ENCODE measurements at places on chromosomes 16 and 17.
A peak's percentile ranks its signal among the peaks of the same experiment; 100 is the strongest.

DNA sequence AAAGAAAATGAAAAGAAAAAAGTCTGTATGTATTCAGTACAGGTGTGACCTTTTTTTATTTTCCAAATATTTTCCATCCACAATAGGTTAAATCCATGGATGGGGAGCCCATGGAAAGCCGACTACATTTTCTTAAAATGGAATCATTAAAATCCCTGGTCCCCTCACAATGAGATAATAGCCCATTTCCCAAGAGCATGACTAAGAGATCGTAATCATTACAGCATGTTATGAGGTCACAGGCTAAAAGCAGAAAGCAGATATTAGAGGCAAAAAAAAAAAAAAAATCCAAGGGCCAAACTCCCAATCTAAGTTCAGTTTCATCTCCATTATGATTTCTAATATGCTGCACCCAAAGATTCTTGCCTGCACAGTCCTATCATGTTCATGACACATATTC lies 44.7 kb downstream of the CYTH1 start:
- DNase-seq, result no peak

DNA sequence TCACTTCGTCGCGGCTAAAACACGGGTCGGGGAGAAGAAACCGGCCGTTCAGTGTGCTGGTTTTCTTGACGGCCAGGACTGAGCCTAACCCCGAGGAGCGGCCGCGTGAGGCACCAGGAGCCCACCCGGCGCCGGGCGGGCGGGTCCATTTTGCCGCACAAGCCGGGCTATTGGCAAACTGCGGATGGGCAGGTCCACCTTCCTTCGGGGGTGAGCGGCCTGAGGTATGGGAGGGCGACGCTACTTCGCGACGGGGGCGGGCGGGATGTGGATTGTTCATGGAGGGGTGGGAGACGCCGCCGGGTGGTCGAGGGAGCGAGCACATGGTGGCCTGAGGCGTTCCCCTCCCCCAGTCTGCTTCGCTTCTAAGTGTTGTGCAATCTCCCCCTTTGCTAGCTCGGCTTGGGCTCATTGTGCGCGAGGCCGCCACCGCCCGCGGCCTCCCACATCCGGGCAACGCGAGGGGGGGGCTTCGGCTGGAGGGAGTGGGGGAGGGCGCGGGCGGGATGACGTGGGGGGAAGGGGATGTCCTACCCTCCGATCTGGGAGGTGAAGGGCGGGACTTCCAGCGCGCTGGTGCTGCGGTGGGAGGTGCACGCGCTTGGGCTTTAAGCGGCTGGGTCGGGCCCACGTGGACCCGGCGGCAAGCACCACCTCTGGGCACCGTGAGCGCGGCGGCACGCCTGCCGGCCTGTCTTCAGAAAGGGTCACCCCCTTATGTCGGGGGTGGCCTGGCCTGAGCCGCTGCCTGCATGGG lies 5.9 kb upstream of the CD68 start:
- DNase-seq, result peak; percentile 92

GRCh38 chr17:32636598-32637218 lies 149.9 kb downstream of the CDK5R1 start:
- DNase-seq, result no peak

- no peak for DNase-seq
Measured at GRCh38 chr17:59338498-59338897, 7.0 kb downstream of the YPEL2 start.

- DNase-seq, result no peak
Measured at GRCh38 chr16:3467921-3468320, 24.4 kb downstream of the NAA60 start.

GRCh38 chr17:5003214-5003867 lies 5.6 kb downstream of the KIF1C start:
- no peak for DNase-seq

DNA sequence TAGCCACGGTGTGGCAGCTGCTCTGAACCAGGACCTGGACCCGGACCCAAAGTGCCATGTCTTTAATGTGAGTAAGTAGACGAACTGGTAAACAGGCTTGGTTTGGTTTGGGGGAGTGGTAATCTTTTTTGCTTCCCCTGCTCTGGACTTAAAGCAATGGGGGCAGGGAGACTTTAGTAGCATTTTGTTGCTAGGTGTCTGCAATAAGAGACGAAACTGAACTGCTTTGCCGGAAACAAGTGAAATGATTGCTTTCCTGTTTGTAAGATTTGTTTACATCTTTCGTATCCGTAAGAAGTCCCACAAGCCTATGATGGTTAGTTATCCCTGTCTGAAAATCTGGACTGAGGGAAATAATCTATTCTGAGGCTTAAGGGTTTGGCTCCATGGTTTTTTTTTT lies 21.5 kb downstream of the PRCD start:
- DNase-seq, result no peak

DNA sequence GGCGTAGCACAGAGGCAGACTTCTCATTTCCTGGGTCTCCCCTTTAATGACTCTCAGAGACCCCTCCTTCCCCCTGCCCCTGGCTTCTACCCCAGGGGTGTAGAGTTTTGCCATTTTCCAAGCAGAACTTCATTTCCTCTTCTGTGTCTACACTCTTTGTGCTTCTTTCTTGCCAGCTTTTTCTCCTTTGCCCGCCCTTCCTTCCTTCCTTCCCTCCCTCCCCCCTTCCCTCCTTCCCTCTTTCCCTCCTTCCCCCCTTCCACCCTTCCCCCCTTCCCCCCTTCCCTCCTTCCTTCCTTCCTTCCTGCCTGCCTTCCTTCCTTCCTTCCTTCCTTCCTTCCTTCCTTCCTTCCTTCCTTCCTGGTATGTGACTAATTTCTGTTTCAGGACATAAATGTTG lies 47.0 kb downstream of the MAPT start:
- DNase-seq, result no peak

DNA sequence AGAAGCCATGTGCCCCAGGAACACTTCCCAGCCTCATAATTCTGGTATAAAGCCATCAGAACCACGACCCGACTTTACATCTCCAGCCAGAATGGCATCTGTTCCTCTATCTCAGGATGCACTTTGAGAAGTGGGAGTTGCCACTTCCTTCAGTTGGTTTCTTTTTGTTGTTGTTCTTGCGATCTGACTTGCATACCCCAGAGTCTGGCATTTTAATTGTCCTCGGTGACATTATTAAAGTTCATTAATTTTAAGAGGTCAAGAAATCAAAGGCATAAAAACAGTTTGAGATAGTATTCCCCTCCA lies 13.5 kb downstream of the MARCHF10 start:
- no peak for DNase-seq

- no peak for DNase-seq
Measured at GRCh38 chr17:40265337-40265736, 22.3 kb upstream of the CDC6 start.

- no peak for DNase-seq
Measured at GRCh38 chr17:70171159-70171558, 1.8 kb downstream of the KCNJ2 start.

DNA sequence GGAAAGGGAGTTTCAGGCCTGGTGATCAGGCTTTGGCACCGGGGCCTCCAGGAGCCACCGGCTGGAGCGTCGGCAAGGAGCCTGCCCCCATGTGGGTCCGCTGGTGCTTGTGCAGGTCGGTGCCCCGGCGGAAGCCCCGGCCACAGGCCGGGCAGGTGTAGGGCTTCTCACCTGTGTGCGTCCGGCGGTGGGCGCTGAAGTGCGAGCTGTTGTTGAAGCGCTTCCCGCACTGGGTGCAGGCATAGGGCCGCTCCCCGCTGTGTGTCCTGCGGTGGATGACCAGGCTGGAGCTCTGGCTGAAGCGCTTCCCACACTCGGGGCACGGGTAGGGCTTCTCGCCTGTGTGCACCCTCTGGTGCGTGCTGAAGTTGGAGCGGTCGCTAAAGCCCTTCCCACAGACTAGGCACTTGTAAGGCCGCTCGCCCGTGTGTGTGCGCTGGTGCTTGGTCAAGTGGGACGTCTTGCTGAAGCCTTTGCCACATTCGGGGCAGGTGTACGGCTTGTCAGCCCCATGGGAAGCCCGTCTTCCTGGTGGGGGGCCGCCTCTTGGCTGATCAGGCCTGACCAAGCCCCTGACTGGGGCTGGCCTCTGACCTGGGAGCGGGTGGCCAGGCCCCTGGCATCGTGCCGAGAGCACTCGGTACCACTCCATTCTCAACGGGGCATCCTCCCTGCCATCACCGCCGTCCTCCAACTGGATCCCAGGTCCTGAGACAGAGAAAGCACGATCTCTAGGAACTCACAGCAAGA lies 14.4 kb downstream of the ZNF500 start:
- DNase-seq, result no peak

- no peak for DNase-seq
Measured at GRCh38 chr17:57375040-57375769, 118.9 kb downstream of the MSI2 start.

DNA sequence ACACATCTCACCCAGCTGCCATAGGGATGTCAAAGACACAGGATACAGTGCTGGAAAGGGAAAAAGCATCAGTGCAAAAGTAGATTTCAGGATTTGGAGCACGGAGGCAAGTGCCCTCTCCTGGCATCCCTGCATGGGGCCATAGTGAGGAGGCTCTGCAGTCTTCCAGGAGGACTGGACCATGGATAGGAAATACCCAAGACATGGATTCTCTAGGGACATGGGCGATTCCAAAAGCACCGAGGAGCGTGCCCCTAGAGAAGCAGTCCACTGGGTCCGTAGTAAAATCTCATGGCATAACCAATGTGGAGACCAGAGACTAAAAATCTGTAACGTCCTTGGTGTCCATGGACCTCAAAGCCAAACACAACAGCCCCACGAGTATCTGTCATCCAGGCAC lies 818.2 kb downstream of the KCNJ18 start:
- no peak for DNase-seq
